C1 segment of cervical spinal cord (tissue), 14 donors: ENCODE measurements at places on chromosomes 6 and 20.

DNA sequence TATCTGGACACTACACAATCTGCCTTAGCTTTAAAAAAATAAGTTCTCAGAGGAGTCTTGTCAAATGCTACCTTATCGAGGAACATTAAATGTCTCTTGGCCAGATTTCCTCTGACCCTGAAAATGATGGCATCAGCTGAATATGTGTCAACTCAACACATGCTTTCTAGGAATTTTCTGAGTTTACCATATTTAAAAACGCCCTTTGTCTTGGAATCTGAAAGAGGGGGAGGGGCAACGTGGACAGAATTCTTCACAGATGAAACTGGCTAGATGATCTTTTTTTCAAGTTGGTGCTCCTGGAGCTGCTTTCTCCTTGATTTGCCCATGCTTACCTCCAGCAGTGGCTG lies 5.1 kb downstream of the SOX4 start:
- no peak for DNase-seq

DNA sequence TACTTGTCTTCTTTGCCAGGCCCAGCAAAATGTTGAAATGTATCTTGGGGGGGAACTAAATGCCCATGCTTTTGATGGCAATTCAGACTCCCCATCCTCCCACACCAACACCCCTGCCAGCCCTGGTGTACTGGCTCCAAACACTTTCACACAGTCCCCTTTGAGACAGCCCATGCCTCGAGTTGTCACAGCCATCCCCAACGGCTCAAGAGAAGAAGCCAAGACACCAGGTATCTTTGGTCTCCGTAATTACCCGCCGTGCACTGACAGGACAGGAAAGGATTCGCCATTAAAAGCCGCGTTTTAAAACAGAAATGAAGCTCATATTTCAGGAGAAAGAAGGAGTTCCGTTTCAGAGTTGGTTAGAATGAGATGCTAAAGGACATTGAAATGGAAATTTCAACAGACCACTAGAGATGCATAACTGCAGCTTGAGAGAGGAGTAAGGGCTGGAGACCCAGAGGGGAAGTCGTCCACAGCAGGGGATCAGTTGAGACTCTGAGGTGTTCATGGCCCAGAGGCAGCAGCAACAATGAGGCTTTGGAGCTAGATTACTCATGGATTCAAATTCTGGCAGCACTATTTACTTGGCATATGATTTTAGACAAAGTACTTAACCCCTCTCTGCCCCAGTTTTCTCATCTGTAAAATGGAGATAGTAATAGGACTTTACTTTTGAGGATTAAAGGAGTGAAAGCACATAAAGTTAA lies 63.5 kb upstream of the ADGRF1 start:
- DNase-seq, result no peak

- DNase-seq, result no peak
Measured at GRCh38 chr20:36591281-36591680, 14.3 kb upstream of the RAB5IF start.

DNA sequence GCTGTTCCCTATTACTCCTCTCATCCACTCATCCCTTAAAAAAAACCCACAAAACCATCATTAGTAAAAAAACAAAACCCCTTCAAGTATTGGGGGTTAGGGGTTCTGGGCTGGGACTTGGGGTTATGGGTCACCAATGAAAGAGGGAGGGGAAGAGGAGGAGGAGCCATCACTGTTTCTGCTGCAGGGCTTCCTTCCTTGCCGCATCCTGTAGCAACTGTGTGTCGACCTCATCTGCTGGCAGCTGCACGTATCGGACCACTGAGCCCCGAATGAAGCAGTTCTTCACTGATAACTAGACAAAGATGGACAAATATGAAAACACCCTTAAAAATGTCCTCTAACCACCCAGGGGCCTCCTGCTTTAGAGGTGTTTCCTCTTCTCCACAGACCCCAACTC lies 2.0 kb upstream of the VARS1 start:
- DNase-seq, result no peak

DNA sequence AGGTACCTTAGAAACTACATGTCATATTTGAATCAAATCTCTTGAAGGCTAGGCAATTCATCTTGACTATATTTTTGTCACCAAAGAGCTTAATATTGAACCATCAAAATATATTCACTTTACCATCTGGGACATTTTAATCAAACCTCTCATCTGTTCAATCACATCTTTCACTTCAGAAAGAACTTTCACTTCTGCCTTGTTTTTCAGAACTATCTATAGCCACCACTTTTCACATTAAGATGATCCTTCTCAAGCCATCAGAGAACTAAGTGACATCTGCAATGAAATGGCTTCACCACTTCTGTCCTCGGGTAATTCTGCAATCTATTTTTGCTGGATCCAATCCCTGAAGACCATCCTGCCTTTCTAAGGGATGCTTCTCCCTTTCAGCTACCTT lies 57.8 kb downstream of the OR2B2 start:
- DNase-seq, result no peak

DNA sequence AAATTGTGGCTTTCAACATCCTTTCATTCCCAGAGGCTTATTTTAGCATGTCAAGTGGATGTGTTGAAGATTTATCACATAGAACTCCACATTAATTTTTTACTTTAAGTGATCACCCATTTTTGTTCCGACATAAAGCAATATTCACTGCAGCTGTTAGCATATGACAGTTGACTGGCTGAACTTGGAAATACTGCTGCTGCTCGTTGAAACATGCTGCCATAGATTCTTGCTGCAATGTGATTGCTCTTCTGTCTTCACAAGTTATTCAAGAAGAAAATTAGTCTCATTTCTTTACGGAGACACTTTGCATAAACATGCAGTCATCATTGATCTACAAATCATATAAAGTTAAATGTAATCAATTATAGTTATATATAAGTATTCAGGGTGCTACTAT lies 248.4 kb downstream of the SAMD5 start:
- no peak for DNase-seq

GRCh38 chr6:156905801-156906200 lies 128.6 kb downstream of the ARID1B start:
- no peak for DNase-seq

DNA sequence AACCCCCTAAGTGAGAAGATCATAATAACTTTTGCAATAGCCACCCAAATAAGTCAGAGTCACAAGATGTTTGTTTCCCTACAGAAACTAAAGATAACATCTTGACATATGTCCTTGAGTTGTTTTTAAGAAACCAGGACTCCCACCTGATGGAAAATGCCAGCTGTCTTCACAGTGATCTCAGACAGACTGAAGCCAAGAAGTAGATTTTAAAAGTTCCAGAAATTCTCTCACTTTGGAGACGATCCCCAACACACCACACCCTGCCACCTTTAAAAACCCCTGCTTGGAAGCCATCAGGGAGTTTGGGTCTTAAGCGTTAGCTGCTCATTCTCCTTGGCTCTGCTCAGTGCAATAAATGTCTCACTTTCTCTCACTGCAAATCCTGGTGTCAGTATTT lies 63.0 kb downstream of the GPR6 start:
- no peak for DNase-seq

DNA sequence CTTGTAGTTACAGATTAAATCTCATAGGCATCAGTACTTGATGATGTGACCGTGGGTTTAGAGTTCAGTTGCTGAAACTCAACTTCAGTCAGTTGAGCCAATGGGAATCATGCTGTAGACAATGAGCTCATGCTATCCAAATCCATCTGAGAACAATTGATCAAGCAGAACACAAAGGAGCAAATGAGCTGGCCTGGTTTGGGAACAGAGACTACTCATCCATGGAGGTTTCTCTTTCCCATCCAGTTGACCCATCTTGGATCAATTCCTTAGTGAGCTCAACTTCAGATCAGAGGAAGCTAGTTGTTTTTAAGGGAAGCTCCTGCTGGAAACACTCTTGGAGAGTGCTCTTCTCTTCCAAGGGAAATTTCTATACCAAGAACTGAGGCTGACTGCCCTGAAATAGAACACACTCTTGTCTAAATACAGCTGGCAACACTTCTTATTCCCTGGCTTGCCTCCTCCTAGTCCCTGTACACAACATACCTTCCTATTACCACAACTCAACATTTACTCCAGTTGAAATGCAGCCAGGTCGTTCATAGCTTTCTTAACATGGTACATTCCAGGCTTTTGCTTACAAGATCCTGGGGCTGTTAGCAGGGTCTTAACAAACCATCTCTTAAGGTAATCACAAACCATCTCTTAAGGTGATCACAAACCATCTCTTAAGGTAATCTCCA lies 203.9 kb upstream of the PRDM1 start:
- no peak for DNase-seq

GRCh38 chr6:104506429-104506828 lies 353.3 kb downstream of the HACE1 start:
- DNase-seq, result no peak

- no peak for DNase-seq
Measured at GRCh38 chr6:10531503-10531902, 10.4 kb downstream of the GCNT2 start.
